NCI-H510A treated with DMSO at 0.1 percent for 48 hours (cell line): ENCODE measurements at places on chromosomes 7 and 10.
A peak's percentile ranks its signal among the peaks of the same experiment; 100 is the strongest.

DNA sequence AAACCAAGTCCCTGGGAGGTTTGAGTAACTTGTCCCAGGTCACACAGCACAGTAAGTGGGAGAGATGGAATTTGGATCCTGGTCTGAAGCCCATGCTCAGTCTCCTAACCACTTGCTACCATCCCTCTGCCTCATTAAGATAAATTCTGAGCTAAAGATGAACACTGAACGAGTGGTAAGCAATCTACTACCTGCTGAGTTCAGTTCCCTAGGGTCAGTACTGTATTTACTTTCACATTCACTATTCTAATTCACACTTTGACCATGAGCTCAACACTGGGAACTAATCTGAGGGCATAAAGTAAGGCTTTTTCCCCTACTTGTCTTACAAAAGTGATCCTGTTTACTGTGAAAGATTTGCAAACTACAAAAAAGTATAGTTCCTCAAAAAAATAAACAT lies 2.4 kb downstream of the UROS start:
- DNase-seq: no peak

DNA sequence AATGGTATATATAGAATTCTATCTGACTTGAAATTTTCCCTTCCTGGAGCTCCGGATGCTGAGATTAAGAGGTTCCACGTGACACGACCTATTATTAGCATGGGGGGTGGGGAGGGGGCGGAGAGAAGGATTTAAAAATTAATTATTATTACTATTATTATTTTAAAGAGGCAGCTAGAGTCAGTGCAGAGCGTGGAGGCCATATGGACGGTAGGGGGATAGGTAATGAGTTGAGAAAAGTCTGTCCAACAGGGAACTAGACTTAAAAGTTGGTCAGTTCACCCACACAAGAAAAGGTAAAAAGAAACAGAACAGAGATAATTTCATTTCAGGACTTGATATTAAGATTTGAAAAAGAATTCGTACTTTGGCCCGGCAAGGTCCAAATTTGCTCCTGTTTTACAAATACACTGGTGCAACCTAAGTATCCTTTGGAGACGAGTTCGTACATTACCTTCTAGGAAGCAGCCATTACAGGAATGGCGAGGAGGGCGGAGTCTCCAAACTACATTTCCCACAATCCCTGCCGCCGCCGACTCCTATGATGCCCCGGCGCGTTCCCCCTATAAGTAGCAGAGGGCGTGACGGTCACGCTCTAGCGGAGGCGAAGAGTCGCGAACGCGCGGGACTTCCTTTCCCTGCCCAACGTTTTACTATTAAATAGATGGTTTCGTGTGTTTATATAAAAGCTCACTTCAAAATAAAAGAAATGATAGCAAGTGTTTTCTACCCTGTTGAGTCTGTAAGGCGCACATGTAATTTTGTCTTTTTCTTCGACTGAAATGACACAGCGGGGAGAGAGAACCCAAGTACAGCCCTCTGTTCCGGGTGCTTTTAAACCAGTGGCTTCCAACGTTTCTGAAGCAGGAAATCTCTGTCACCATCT lies at the start of gene SMIM30:
TSS of gene SMIM30 (minus strand) at position 481 of the 886 bp plus-strand sequence. CDS start 976 bp downstream, outside the sequence.
- DNase-seq: peak; percentile 81

DNA sequence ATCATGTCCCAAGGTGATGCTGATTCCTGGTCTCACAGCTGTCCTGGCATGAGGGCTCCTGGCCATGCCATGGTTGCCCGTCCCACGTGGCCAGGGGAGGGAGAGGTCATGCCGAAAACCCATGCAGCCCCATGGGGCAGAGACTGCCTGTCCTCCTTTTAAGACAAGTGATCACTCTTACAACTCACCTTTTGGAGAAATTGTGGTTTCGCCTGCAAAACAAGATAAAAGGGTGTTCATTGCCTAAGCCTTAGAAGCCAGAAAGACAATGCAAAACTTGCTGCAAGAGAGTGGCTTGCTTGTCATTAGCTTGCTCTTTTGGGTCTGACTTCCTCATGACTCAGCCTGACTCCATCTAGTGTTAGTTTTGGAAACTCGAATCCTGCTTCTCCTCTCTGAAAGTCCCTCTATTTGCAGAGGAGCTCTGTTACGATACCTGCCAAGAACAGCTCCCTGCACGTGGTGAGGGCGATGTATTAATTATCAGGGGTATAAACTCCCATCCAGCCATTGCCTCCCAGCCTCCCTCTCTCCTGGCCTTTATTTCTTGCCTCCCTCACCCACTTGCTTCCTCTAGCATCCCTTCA lies 26.7 kb downstream of the TMEM273 start:
- DNase-seq: peak; percentile 6

DNA sequence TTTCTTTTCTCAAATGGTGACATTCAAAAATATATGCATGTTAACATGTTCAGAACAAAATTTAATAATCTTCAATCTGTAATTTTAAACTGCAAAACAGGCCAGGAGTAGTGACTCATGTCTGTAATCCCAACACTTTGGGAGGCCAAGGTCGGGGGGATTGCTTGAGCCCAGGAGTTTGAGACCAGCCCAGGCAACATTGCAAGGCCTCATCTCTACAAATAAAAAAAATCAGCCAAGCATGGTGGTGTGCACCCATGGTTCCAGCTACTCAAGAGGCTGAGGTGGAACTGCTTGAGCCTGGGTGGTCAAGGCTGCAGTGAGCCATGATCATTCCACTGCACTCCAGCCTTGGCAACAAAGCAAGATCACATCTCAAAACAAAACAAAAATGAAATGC lies 394.3 kb downstream of the PARD3 start:
- no peak for DNase-seq

DNA sequence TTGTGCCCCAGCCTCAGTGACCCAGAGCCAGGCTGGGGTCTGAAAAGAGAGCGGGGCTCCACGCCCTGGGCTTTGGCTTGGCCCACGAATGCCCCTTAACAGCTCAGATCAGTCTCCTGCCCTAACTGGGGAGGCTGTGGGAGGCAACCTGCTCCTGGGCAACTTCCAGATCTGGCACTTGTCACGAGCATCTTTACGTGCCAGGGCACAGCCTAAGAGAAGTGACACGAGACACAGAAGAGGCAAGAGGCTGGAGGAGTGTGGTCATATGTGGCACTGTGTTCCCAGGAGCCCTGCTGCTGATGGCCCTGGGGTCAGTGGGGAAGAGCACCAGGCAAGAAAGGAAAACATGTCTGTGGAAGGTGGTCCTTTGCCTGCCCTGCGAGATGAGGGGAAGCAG lies 97.8 kb upstream of the BTBD16 start:
- DNase-seq: no peak

DNA sequence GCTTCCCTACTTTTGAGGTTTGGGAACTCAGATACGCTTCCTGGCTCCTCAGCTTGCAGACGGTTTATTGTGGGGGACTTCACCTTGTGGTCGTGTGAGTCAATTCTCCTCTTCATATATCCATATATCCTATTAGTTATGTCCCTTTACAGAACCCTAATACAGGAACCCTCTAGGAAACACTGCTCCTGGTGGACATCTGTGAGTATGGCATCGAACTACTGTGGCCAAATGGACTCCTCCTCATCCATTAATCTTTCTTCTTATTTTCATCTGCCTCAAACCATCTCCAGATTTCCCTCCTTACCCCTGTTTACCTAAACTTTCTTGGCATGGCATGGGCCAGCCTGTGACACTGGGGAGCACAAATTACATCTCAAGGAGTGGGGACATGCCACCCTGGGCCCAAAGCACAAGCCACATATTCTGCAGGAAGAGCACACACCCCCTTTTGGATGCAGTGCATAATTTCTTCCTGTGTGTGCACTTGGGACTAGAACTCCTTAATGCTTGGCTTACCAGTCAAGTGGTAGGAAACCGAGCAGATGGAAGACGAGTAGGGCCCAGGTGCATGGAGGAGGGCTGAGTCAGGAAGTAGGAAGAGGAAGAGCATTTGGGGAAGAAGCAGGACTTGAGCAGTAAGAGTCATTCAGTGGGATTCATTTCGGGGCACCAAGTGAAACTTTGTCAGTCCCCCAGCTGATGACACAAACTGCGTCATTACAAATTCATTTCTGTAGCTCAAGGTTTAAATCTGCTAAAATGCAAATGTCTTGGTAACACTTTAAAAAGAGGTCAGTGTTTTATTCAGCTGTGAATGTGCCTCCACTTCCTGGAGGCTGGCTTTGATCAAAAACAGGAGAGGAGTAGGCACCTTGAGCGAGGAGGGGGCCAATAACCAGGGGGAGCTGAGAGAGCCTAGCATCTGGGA lies 80.8 kb upstream of the PLXNA4 start:
- peak; percentile 6 for DNase-seq

- DNase-seq: no peak
These were observed 607.3 kb downstream of the LRMDA start for GRCh38 chr10:76038696-76039095.

DNA sequence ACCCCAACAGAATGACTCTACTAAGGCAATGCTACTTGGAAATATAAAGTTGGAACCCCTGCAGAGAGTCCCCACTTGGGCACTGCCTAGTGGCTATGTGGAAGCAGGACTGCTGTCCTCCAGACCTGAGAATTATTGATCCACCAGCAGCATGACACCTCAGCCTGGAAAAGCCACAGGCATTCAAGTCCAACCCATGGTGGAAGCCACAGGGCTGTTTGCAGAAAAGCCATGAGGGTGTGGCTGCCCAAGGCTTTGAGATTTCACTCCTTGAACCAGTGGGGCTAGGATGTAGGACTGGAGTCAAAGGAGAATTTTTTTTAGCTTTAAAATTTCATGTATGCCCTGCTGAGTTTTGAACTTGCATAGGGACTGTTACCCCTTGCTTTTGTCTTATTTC lies 13.6 kb upstream of the GHRHR start:
- DNase-seq: no peak

GRCh38 chr7:56009695-56010094 lies 41.5 kb downstream of the PSPH start:
- peak; percentile 98 for DNase-seq

DNA sequence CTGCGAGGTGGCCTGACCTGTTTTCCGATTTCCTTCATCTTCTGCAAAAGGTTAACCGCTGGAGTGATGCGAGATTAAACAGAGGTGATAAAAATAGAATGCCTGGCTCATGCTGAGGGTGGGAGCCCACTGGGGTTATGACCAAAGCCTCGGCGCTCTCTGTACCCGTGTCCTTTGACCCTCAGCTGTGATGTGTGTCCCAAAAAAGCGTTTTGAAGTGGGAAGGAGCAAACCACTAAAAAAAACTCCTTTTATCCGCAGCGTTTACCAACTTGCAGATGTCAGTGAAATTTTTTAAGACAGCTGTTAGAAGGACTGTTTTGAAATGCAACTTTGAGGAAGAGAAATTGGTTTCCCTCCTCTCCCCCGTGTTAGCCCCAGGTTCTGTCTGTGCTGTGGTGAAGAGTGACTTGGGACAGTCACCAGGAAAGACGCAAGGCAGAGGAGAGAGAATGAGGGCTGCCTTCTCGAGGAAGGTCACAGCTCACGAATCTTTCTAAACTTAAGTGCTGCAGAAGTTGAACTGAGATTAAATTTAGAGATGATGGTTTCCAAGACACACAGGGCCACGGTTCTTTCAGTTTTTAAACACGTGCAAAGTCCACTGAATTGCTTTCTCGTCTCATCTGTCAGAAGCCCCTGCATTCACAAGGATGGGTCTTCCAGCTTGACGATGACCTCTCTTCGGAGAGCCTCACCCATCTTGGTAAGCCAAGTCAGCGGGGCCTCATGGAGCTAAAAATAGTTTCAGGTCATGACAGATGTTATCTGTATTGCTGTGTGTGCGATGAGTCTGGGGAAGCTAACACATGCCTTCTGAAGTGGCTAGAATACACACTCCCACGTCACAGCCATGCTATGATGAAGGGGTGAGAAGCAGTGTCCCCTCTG lies 27.6 kb downstream of the AMZ1 start:
- no peak for DNase-seq

GRCh38 chr10:15780353-15781135 lies 60.8 kb upstream of the ITGA8 start:
- DNase-seq: no peak
